ENCODE measurements at places on chromosomes 5 and 9.
A peak's percentile ranks its signal among the peaks of the same experiment; 100 is the strongest.

GRCh38 chr9:72751541-72751940 lies 201.3 kb downstream of the ALDH1A1 start:
- DNase-seq = no peak

DNA sequence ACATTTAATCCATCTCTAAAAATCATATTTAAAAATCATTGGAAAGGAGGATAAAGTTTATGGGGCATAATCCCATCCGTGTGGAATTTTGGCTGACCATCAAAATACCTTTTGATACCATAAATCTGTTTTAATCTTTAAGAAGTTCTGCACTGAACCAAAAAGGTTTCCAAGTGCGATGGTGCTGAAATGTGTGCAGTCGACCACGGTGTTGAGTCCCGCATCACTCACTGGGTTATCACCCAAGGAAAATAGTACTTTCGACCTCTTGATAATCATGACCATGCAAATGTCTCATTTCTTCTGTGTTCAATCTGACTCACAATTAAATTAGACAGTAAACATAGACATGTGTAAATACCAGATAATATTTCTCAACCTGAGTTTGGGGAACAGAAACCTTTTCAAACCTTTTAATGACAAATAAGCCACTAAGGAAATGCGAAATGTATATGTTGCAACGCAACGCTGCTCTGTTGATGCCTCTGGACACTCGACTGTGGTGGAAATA lies 62.0 kb upstream of the CDH6 start:
- DNase-seq = no peak

- DNase-seq = peak; percentile 26
These were observed 1.1 kb upstream of the TLE4 start for GRCh38 chr9:79570448-79571308.

DNA sequence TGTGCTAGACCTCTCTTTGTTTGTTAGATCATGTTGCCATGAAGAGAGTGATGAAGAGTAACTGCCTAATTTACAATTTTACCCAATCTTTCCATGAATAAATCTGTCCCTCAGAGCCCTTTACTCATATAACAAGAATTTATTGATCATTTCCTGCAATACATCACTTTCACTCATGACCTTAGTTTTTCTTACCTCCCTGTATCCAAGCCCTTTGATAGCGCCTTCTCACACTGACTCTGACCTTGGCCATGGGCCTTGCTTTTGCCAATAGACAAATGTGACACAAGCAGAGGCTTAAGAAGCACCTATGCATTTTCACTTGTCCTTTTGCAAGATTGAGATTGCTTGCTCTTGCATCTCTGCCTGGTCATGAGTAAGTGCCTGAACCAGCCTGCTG lies 288.1 kb downstream of the NNT start:
- DNase-seq = no peak

GRCh38 chr9:69198521-69199220 lies 24.6 kb downstream of the TJP2 start:
- no peak for DNase-seq

- no peak for DNase-seq
These were observed 158.7 kb upstream of the HMHB1 start for GRCh38 chr5:143653256-143653655.

Measured in CD4-positive, alpha-beta T cell treated with Interleukin-12 subunit alpha and Interleukin-12 subunit beta, for 1 hour (primary cell).